ENCODE measurements at places on chromosomes 1 and 21. TPM values are rescaled to one million over a fixed set of nuclear protein-coding genes. Genes with fewer than 3 reads are reported as not detected.

Gene MX1
- total RNA-seq, result 1.8 TPM

Gene NPHS2
- total RNA-seq, result not detected

Gene CCDC190
- not detected for total RNA-seq

Gene OR2L13
- total RNA-seq, result not detected

Gene RXFP4
- 0.07 TPM for total RNA-seq

Gene RABIF
- 15.1 TPM for total RNA-seq
